Immature natural killer cell (primary cell): ENCODE measurements at places on chromosomes 13 and 19.
A peak's percentile ranks its signal among the peaks of the same experiment; 100 is the strongest.

DNA sequence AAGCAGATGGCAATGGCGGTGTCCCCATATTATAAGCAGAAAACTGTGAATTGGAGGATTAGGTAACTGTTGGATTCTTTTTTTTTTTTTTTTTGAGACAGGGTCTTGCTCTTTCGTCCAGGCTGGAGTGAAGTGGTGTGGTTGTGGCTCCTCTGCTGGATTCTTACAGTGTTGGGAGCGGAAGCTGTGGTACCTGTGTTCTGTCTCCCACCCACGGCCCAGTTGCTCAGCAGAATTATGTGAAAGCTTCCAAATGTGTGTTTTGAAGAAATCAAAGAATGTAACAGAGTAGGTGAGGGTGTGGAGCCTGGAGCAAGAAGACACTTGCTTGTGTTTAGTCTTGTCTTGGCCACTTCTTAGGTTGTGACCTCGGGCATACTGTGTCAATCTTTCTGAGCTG is 295.6 kb downstream of the SHISA2 start:
- DNase-seq, result no peak

GRCh38 chr19:3409346-3410064 is 43.1 kb downstream of the NFIC start:
- no peak for DNase-seq

- peak; percentile 40 for DNase-seq
These were observed 35.9 kb upstream of the ZSCAN5A start for GRCh38 chr19:56350416-56351045.

GRCh38 chr13:41652735-41653361 is 195.5 kb downstream of the RGCC start:
- DNase-seq, result no peak

GRCh38 chr19:8592231-8593009 is 15.2 kb upstream of the MYO1F start:
- peak; percentile 98 for DNase-seq

- DNase-seq, result no peak
These were observed 219.0 kb downstream of the COG6 start for GRCh38 chr13:39874331-39875053.

DNA sequence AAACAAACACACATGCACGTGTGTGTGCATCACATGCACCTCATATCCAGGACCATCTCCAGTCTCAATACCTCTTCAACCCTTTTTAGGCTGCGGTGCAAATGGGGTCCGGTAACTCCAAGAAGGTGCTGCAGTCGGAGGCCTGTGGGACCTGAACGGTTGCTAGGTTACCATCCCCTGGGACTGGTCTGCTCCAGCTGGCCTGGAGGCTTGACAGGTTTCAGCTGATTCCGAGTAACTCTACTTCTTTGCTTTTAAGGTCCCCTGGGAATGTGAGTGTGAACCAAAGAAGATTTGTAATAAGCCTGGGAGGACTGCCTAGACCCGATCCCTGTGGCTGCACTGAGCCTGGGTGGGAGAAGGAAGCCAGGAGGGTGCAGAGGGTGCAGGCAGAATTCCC is 117.5 kb downstream of the CCNA1 start:
- DNase-seq, result no peak

GRCh38 chr19:11887611-11888531 is at the start of gene ZNF69:
ZNF69 (plus strand) TSS chr19:11887782; CDS start chr19:11887924, 142 bp downstream.
- peak; percentile 57 for DNase-seq

- DNase-seq, result no peak
These were observed 79.2 kb downstream of the LRCH1 start for GRCh38 chr13:46632176-46632575.
